ENCODE measurements at places on chromosomes 6 and 20. TPM values are rescaled to one million over a fixed set of nuclear protein-coding genes. Genes with fewer than 3 reads are reported as not detected.
A peak's percentile ranks its signal among the peaks of the same experiment; 100 is the strongest.

The VGLL2 gene
- not detected for total RNA-seq

The TMEM200A gene
- total RNA-seq = 2.1 TPM

The PPIL6 gene
- total RNA-seq = 0.80 TPM

DNA sequence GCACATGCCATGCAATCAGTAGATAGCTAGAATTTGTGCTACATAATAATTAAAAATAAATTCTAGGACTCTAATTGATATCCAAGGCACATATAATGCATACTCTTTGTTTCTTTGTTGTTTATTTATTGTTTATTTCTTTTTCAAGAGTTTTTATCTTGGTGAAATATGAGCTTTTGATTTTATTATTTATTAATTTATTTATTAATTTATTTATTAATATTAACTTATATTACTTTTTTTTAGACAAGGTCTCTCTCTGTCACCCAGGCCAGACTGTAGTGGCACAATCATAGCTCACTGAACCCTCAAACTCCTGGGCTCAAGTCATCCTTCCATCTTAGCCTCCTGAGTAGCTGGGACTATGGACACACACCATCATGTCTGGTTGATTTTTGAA lies 519.9 kb downstream of the HAO1 start:
- no peak for DNase-seq

GRCh38 chr6:45718871-45719270 lies 296.8 kb downstream of the CLIC5 start:
- DNase-seq = no peak

GRCh38 chr6:149190224-149190831 lies 127.2 kb upstream of the TAB2 start:
- DNase-seq = peak; percentile 2

Data from epithelial cell of proximal tubule (primary cell).